ENCODE measurements at places on chromosomes 2 and 18.

- DNase-seq, result no peak
These were observed 353.1 kb downstream of the IRS1 start for GRCh38 chr2:226446406-226447001.

GRCh38 chr18:58611395-58612131 is 17.3 kb downstream of the ALPK2 start:
- no peak for DNase-seq

DNA sequence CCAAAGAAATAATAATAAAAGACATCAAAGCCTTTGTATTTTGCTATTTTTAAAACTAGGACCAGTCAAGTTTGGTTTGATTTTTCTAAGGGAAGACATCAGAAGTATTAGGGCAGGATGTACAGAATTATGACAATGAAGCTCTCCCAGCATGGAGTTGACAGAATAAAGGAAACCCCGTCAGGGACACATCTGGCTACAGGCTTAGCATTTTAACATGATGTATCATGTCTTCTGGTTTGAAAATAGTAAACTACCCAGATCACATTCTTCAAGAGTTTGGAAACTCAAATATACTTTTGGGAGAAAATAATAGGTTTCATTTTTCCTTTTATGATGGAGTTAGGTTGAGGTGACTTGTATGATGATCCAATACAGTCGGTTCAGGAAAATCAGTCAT is 552.0 kb upstream of the CDH2 start:
- DNase-seq, result no peak

GRCh38 chr2:167759531-167759930 is 487.9 kb downstream of the STK39 start:
- DNase-seq, result no peak

- DNase-seq, result no peak
These were observed 803 bp upstream of the DES start for GRCh38 chr2:219417374-219417773.

GRCh38 chr2:74507926-74508520 is 528 bp upstream of the PCGF1 start:
- no peak for DNase-seq

DNA sequence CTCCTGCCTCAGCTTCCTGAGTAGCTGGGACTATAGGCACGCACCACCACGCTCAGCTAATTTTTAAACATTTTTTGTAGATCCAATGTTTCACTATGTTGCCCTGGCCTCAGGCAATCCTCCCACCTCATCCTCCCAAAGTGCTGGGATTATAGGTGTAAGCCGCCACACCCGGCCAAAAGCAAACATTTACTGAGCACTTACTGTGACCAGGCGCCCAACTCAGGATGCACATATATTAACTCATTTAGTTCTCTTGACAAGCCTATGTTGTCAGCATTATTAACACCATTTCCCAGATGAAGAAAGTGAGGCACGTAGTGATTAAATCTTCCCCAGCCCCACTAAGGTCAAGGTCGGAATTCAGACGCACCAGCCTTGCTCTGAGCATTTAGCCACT is 41.1 kb downstream of the TMEM37 start:
- DNase-seq, result no peak

DNA sequence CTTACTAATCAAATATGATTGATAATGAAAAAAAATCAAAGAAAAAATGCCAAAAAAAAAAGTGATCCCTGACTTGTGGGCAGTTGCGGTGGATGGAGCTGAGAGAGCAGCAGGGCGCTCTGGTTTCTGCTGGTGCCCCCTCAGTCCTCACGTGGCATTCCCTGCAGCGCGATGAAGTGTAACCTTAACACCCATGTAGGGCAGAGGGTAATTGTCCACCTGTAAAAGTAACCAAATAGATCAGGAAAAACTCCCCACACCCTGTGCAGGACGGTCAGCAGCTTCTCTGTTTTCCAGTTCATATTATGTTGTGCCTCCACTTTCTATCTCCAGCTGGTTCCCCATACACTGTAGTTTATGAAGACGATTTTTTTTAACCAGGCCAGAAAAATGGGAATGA is 25.0 kb downstream of the COA5 start:
- no peak for DNase-seq

- no peak for DNase-seq
These were observed 94.8 kb upstream of the COL5A2 start for GRCh38 chr2:189274361-189274760.

DNA sequence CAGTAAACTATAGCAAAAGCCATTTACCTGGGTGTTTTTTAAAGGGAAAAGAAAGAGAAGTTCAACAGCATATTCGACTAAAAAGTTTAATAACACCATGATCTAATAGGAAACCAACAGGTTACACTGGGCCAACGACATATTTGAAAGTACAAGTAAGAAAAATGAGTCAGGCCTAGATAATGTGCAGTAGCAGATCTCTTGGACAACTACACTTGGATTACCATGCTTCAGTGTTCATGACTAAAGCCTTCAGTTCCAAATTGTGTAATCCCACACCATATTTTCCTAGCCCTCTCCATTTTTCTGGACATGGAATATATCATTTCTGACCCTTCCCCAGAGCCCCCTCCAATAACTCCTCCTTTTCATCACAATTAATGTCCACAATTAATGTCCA is 39.1 kb upstream of the FIGN start:
- DNase-seq, result no peak

DNA sequence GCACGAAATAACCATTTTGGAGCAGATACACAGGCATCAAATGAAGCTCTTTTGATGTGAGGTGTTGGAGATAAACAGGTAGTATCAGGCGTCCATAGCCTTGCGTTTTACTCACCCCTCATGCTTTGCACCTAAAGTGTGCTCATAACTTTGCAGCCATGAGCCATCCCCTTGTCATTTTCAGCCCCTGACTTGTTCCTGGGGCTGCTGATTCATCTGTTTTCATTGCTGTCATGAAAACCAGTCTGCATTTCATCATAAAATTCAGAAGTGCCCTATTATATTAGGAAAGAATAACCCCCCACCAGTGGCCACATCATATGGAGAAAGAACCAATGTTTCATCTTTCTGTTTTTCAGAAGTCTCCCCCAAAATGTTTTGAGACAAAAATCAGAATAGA is 329.7 kb upstream of the NRP2 start:
- DNase-seq, result no peak

DNA sequence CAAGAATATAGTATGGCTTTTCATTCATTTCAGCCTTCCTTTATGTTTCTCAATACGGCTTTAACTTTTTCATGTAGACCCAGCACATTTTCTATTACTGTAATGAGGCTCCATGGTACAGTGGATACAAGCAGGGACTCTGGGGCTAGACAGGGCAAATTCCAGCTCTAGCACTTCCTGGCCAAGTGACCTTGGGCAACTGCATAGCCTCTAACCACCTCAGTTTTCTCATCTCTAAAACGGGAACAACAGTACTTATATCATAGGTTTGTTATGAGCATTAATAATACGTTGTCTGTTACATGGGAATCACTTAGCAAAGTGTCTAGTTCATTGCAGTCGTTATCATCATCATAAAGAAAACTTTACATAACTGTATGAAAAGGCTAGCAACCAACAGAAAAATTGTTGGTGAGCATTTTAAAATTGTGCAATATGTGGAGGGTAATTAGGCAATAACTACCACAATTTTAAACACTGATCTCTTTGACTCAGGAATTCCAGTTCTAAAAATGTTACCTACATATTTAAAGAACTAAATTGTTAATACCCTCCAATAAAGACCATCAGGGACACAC is 13.7 kb upstream of the RMDN2 start:
- no peak for DNase-seq

DNA sequence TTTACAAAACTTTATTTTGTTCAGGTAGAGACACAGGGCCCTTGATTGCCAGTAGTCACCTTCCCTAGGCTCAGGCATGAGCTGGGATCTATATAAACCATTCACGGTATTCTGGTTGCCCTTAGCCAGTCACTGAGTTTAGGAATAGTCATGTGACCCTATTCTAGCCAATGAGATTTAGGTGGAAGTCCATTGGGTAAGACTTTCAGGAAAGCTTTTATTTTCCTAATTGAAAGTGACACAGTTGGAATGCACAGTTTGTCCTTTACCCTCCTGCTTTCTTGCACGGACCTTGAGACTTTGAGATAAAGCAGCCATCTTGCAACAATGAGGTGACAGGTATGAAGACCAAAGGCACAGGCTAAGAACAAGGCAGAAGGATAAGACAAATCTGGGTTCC is 21.5 kb downstream of the SLC4A5 start:
- DNase-seq, result no peak

DNA sequence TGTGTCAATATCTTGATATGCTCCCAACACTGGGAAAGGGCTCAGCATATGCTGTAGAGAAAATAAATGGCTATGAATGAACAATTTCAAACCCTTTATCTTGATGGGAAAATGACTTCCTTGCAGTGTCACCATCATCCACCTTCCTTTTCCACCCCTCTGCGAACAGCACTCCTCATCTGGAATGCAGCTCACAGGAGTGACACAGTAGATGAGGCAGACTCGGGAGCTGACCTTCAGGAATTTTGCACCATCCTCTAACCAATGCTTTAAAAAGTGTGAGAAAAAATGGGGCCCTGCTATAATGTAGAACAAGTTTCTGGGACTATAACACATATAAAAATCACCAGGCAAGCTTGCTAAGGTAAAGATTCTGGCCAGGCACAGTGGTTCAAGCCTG is 41.3 kb upstream of the YPEL5 start:
- DNase-seq, result no peak

DNA sequence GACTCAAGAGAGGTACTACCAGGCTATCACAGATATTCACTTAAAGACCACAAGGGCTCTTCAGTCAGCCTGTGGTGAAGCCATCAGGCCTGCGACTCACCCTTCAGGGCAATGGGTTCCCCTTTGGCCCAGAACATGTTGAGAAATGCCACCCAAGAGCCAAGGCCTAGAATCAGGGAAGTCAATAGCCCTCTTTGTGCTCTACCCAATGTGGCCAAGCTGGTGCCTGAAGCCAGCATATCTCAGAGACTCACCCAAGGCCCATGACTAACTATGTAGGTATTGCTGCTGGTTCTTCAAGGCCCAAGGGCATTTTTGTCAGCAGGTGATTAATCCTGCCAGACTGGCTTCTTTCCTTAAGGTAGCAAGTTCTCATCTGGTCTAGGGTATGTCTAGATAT is 338.9 kb upstream of the SETBP1 start:
- DNase-seq, result no peak

DNA sequence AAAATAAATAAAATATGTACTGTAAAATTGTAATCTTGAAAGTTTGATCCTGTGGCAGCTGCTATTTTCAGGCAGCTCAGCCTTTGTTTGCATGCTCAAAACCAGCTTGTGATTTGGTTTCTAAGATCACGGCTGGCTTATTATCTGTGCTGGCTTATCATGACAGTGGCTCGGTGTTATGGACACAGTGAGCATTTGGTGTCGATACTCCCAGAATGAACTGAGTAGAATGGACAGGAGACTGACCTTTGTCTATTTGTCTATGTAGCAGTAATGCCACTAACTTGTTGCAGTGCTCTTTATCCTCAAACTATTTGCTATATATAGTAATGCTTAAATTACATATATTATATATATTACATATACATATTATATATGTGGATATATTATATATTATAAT is 58.8 kb downstream of the NEDD4L start:
- DNase-seq, result no peak

- DNase-seq, result no peak
These were observed 408.1 kb upstream of the DSEL start for GRCh38 chr18:67924656-67925055.

- no peak for DNase-seq
These were observed 118.8 kb downstream of the ZBTB7C start for GRCh38 chr18:48290162-48290926.

DNA sequence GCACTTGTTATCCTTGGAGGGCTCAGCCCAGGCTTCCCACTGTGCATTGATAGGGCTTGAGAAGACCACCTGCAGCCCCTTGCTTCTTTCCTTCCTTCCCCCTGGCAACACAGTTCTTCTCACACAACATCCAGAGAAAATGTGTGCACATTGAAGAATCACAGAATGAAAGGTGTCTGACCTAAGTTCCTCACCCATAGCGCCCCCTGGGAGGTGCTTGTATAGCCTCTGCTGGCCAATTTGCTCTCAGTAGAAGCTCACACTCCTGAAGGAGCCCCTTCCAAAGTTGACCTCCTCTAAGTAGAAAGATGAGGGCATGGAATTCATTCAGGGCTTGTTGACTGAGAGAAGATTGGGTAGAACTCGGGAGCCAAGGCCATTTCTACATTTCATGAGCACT is 758.4 kb upstream of the KLHL29 start:
- no peak for DNase-seq

DNA sequence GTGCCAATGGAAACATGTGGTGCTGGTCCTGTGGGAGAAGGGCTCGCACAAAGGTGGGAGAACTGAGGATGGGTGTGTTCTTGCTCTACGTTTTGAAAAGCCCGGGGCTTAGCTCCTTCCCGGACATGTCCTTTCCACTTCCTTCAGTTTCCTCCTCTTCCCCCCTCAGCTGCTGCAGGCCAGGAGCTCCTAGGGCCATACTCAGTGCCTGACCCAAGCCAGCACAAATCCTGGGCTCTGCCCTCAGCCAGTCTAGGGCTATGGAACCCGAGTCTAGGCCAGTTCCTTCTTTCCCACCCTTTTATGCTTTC is 1.4 kb upstream of the SIX2 start:
- no peak for DNase-seq

DNA sequence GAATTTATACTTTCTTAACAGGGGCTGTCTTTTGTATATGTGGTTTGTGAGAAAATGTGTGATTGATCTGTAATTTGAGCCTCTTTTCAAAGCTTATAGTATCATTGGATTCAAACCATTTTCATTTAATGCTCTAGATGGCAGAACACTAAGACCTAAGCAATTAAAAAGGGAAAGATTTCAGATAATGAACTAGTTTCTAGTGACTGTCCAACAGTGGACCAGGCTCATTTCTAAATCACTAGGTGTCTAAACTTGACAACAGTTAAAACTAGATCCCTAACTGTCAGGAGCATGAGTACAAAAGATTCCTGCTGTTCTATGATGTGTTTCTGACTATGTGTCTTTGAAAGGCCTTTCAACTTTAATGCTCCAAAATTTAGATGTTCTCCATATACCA is 54.6 kb downstream of the ANKRD44 start:
- DNase-seq, result no peak

- no peak for DNase-seq
These were observed 98.6 kb upstream of the FANCL start for GRCh38 chr2:58339548-58340243.

GRCh38 chr2:138906549-138906948 is 126.4 kb upstream of the NXPH2 start:
- no peak for DNase-seq

- no peak for DNase-seq
These were observed 217.0 kb downstream of the NCK2 start for GRCh38 chr2:105961599-105962146.

- DNase-seq, result no peak
These were observed 61.0 kb downstream of the DAW1 start for GRCh38 chr2:227932403-227932802.

DNA sequence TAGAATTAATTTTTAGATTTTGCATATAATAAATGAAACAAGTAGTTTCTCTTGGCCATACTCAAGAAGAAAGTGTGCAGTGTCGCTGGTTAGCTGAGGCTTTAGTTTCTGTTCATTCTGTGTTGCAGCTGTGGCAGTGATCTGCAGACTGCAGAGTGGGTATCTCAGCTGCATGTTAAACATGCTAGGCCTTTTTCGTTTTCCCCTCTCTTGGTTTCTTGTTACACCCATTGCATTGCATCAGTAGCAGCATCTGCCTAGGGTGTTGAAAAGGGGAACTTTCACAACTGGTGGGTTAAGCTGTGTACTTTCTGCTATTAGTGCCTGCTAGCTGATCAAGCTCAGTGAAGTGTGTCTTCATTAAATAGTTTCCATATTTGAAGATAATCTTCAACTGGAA is 51.3 kb downstream of the ACSL3 start:
- no peak for DNase-seq

GRCh38 chr2:124778076-124778475 is 753.0 kb downstream of the CNTNAP5 start:
- DNase-seq, result no peak
